ENCODE measurements at places on chromosomes 7 and 10.

- DNase-seq: no peak
These were observed 84.6 kb upstream of the NAMPT start for GRCh38 chr7:106369352-106369751.

GRCh38 chr10:102283488-102283887 is 38.2 kb downstream of the GBF1 start:
- DNase-seq: no peak

GRCh38 chr7:21064698-21065648 is 278.3 kb upstream of the SP8 start:
- no peak for DNase-seq

GRCh38 chr7:40530292-40530691 is 395.5 kb downstream of the SUGCT start:
- no peak for DNase-seq

DNA sequence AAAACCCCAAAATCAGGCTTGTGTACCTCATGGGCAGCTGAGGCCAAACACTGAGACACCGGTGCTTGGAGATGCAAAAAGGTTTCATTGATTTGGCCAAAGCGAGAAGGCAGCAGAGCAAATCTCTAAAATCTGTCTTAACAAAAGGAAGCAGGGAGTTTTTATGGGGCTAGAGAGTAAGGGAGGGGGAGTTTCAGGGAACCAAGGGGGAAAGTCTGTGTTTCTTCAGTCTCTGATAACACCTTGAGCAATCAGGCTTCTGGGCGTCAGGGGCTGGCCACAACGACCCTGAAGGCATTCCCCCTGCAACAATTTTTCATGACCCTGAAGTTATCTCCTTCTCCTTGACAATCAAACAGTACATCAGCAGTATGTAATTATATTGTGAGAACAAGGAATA is 2.7 kb upstream of the ZNF786 start:
- DNase-seq: no peak

Measured in hypothalamus (tissue), 51 donors.